ENCODE measurements at places on chromosomes 3 and 15.

- DNase-seq, result no peak
These were observed 204.8 kb upstream of the SLC2A2 start for GRCh38 chr3:171231361-171231760.

DNA sequence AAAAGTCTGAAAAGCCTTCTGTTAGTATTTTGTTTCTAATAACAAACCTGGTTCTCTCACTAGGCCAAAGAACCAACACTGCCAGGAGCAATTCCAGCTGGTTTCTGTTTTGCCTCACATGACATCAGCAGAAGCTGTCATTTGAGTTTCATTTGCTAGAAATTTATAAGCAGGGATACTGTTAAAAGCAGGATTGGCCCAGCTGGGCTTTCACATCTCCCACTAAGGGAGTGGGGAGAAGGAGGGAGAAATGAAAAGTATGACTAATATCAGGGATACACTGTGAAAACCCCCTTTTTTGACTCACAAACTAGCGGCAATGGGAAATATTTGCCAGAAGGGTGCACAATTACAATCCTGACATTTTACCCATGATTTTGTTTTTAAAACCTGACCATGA, 5.3 kb downstream of the CCDC80 start:
- DNase-seq, result no peak

DNA sequence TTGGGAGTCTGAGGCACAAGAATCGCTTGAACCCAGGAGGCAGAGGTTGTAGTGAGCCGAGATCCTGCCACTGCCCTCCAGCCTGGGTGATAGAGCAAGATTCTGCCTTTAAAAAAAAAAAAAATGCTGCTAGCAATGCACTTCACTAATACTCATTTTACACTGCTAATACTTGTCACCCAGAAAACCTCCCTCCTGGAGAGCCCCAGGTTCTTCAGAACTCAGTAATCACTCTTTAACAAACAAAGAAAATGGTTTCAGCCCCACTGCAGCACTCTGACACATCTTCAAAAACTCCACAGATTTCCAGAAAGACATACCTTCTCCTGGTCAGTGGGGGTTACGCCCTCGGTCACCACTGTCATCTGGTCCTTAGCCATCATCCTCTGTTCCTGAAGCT, 366.7 kb downstream of the SHQ1 start:
- no peak for DNase-seq

DNA sequence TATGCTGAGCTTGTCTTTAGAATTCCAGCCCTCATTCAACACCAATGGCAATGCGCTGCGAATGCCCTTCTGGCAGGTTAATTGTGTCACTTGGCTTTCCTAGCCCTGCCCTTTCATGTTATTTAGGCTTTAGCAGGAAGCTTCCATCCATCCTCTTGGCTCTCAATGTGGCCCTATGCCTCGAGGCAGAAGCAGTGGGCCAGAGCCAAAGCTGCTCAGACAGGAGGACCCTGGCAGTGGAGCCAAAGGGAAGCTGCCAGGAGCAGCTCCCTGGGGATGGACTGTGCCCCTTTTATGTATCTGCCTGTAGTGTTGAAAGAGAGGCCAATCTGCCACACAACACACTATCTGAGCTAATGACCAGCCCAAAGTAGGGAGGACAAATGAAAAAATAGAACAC, 376.4 kb downstream of the CTNNB1 start:
- no peak for DNase-seq

DNA sequence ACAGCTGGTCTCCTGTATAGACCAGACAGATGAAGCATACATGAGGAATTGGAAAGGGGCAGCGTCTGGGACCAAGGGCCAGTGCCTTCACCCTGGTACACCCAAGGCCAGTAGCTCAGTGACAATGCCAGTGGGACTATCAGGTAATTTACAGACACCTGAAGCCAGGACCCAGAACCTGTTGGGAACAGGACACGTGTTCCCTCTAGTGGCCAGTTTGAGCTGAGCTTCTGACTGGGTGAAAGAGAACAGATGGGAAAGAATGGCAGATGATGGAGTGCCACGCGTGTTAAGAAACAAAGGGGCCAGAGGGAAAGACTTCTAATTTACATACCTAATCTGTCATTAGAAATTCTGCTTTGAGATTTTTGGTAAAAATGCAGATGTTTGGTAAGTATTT, 5.1 kb upstream of the SLC25A38 start:
- DNase-seq, result peak; percentile 36

- no peak for DNase-seq
These were observed 497.9 kb downstream of the IGSF11 start for GRCh38 chr3:118536764-118537163.

DNA sequence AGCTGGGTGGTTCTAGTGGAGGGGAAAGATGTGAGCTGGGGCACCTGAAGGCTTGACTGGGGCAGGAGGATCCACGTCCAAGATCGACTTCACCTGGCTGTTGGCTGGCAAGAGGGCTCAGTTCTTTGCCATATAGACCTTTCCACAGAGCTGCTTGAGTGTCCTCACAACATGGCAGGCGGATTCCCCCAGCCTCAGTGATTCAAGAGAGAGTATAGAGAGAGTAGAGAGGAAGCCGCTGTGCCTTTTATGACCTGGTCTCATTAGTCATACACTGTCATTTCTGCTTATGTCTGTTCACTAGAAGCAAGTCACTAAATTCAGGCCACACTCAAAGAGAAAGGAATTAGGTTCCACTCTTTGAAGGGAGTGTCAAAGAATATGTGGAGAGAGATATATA, 101.6 kb downstream of the APBA2 start:
- DNase-seq, result no peak

DNA sequence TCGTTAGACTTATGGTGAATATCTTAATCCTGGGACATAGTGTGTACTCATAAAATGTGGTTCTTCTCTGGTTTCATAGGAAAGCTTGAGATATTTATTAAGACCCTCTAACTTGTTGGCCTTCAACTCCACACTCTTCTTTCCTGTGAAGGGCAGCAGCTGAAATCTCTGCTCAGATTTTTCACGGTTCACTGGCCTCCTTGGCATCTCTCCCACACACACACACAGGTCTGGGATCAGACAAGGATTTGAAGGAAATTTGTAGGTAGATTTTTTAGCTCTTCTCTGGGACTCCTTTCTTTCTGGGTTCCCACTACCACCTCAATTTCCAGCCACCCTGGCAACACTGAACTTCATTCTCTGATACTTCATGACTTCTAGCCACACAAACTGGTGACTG, 70.2 kb downstream of the MYRIP start:
- no peak for DNase-seq

DNA sequence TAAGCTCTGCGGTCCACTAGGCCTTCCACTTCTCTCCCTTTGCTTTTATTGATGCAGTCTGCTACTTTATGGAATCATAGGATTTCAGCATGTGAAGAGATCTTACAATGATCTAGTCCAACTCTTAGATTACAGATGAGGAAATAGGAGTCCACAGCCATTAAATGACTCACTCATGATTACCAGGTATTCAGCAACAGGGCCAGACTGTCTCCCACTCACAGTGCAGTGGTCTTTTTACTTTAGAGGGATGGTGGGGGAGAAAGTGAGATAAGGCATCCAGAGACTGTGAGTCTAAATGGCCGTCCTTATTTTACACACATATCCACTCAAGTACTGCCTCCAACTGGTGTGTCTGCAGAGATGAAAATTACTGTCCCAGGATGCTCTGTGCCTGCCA, 88.5 kb upstream of the SKOR1 start:
- no peak for DNase-seq

DNA sequence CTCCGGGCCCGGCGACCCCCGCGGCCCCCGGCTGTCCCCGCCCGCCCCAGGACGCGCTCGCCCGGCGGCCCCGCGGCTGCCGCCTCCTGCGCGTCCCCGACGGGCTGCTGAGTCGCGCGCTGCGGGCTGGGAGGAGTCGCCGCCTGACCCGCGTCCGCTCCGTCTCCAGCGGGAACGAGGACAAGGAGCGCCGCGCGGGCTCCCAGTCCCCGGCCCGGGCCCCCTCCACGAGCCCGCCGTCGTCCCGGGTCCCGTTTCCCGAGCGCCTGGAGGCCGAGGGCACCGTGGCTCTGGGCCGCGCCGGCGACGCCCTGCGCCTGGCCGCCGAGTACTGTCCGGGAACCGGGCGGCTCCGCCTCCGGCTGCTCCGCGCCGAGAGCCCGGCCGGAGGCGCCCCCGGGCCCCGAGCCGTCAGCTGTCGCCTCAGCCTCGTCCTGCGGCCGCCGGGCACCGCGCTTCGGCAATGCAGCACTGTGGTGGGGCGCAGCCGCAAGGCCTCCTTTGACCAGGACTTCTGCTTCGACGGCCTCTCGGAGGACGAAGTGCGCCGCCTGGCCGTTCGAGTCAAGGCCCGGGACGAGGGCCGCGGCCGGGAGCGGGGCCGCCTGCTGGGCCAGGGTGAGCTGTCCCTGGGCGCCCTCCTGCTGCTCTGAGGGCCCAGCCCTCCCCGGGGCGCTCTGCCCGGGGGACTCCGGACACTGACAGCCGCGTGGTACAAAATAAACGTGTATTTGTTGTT, 1.5 kb downstream of the C2CD4A start:
- no peak for DNase-seq

- no peak for DNase-seq
These were observed 67.3 kb downstream of the TGFBR2 start for GRCh38 chr3:30673425-30674341.

DNA sequence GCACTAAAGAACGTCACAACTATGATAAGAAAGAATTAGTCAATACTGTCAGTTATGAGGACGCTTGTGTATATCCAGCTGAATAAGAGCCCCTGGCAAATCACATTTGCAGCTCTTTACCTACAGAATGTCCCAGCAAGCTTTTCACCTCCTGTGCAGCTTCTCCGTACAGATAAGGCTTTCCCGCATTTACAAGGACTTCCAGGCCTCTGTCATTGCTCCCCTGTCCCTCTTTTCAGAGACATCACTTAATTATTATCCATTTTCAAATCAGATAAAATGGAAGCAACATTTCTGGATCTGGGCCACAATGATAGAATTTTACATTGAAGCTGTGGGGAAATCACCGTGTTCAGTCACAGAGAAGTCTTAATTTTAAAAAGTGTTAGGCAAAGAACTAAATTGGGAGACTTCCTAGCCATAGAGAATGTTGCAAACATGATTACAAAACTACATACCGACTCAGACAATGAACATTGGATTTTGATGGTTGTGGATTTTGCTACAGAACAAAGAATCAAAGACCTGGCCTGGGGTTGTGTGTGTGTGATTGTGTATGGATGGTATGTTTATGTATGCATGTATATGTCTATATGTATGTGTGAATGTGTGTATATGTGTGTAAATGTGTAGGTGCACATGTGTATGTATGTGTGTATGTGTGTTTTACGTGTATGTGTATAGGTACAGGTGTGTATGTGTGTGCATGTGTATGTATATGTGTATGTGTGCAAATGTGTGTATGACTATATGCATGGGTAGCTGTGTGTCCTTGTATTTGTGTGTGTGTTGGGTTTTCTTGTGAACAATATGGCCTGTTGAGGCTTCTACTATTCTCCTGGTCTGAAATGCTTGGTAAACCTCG, 41.5 kb downstream of the MGLL start:
- DNase-seq, result no peak

- peak; percentile 59 for DNase-seq
These were observed 57.0 kb downstream of the NEK10 start for GRCh38 chr3:27312044-27312668.

DNA sequence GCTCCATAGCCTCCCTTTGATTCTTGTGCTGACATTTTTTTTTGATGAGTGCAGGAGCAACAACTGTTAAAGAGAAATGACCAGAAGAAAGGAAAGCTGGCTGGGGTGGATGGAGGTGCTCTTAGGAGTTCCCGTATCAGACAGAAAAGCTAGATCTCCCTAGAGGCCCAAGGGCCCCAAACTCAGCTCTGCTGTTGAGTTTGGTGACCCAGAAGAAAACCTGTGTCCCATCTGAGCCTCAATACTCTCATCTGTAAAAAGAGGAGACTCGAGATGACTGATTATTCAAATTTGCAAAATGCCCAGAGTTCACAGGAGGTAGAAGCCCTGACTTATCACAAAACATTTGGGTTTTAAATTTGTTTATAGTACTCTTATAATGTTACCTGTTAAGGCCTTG, 142.4 kb downstream of the TIGIT start:
- DNase-seq, result no peak

DNA sequence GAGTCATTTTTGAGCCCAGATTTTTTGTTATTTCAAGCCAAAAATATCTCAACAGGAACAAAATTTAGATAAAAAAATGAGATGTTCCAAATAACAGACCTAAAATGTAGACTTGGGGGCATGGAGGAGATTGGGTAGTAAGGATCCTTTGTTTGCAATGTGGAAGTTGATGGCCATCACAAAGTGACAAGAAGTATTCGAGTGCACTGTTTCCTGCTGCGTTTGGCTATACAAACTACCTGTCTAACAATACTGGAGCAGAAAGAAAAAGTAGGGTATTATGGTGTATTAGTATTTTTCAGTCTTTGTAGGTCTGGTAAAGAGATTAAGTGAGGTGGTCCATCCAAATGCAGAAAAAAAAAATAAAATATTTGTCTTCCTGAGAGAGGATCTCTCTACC, 284.2 kb downstream of the C3orf38 start:
- no peak for DNase-seq

DNA sequence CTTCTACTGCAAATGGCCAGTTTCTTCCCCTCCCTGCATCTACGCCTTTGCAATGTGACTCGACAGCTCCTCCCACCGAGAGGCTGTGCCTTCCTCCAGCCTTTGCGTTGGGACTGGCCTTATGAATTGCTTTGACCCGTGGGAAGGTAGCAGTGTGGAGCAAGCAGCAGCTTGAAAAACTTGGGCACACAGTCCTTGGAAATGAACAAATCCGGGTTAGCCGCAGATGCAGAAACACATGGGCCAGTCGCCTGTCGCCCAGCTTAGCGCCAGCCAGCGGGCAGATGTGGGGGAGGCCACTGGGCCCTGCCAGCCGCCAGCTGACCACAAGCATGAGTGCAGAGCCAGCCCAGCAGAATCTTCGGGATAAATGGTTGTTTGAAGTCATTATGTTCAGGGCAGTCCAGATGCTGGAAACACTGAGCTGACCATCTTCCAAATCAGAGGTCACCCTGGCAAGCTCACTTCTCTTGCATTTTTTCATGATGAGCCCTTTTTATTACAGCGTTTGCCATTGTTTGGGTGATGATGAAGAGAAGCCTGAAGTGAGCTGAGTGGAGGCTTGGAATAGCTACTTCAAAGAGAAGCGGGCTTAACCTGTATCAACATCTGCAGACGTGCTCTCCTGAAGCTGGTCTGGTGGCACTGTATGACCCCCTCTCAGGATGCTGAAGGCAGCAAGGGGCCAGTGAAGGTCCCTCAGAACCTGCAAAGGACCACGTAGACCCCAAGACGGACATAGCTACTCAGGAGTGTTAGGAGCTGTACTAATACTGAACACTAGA, 9.8 kb downstream of the SELENOS start:
- DNase-seq, result no peak

DNA sequence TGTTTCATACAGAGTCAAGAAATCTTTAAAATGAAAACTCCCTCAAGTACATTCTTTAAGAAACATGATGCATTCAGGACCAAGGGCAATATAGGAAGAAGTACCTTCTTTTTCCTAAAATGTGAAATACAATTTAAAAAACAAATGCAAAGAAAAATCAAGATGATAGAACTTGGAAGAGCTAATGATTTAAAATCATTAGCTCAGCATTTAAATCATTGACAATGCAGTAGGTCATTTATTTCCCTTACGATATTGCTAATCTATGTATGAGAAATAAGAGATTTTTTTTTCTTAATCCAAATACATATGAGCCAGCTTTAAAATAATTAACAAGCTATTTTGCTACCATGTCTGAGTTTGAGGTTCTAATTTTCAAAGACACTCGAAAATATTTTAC, 105.5 kb downstream of the HHLA2 start:
- DNase-seq, result no peak
